ENCODE measurements at places on chromosomes 1 and 21.

DNA sequence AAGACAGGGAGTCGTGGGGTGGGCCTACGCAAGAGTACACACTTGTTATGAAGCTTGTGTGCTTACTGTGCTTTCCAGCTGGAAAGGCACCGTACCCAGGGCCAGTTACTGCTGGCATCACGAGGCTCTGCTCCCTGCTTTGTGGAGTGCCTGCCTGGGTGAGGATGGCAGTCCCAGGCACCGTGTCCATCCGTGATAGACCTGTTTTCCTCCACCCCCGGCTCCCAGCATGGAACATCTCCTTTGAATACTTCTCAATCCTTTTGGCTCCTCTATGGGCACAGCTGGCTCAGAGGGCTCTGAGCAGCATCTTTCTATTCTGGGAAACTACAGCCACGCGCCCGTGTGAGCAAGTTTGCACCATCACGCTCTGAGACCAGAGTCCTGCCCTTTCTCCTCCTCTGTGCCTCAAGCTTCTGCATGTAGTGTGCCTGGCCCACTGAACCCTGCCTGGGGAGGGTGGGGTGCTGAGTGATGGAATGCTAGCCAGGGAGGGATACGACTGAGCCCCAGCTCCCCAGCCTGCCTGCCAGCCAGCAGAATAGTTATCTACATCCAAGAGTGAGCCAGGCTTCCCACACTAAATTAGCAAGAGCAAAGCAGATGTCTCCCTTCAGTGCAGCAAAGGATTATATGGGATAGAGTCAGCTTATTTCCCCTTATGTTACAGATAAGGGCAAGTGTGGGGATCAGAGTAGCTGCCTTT lies 7.1 kb upstream of the TNR start:
- no peak overlapping the region for H3K4me3 ChIP-seq
- no peak overlapping the region for H3K27ac ChIP-seq
- H3K36me3 ChIP-seq = no peaks in the 10 kb centered on the region
- no peak for DNase-seq

GRCh38 chr1:24643363-24644099 lies 429 bp downstream of the SRRM1 start:
- no peaks in the 10 kb centered on the region for H3K27me3 ChIP-seq
- H3K4me3 ChIP-seq = peak overlapping the region; percentile 94
- peak; percentile 29 for DNase-seq

- no peak overlapping the region for H3K27ac ChIP-seq
- no peaks in the 10 kb centered on the region for H3K27me3 ChIP-seq
- no peaks in the 10 kb centered on the region for H3K4me1 ChIP-seq
- DNase-seq = no peak
Measured at GRCh38 chr1:61357539-61357938, 275.2 kb downstream of the NFIA start.

DNA sequence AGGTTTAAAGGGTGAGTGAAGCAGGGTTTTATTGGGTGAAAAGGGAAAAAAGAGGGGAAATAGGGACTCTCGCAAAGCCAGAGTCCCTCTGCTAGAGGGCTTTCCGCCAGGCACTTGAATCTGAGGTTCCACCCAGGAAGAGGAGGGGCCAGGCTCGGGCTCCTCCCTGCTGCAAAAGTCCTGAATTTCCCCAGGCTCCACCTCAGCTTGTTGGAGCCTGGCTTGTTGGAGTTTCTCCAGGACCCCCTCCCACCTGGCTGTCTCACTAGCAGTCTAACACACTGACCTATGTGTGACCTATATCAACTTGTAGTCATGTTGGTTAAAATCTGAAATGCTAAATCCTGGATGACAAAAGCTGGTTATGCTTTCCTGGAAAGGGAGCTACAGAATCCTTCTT lies 25.5 kb downstream of the GBP2 start:
- DNase-seq = no peak
- no peaks in the 10 kb centered on the region for H3K36me3 ChIP-seq
- H3K27me3 ChIP-seq = no peaks in the 10 kb centered on the region
- no peak overlapping the region for H3K27ac ChIP-seq
- no peaks in the 10 kb centered on the region for H3K4me1 ChIP-seq

DNA sequence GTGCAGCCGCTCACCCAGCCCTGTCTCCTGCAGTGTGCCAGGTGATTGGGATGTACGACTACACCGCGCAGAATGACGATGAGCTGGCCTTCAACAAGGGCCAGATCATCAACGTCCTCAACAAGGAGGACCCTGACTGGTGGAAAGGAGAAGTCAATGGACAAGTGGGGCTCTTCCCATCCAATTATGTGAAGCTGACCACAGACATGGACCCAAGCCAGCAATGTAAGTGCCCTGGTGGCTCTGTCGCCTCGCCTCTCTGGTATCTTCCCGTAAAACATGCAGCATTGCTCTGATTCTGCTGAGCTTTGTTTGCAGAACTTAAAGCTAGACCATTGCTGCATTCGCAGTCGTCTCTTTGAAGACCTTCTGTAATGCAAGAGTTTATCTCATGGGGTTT lies 79.2 kb downstream of the ATP5PO start:
- H3K4me1 ChIP-seq = no peaks in the 10 kb centered on the region
- peaks cover 9% of the 10 kb centered on the region for H3K36me3 ChIP-seq
- no peak overlapping the region for H3K27ac ChIP-seq

GRCh38 chr1:100265562-100265930 lies 470 bp upstream of the RTCA start:
- peaks cover 33% of the 10 kb centered on the region for H3K36me3 ChIP-seq
- H3K27me3 ChIP-seq = no peaks in the 10 kb centered on the region
- peaks cover 34% of the 10 kb centered on the region for H3K4me1 ChIP-seq

- no peaks in the 10 kb centered on the region for H3K27me3 ChIP-seq
- no peak overlapping the region for H3K4me3 ChIP-seq
- no peak overlapping the region for H3K27ac ChIP-seq
- peaks cover 8% of the 10 kb centered on the region for H3K4me1 ChIP-seq
- DNase-seq = no peak
Measured at GRCh38 chr1:205172729-205173366, 38.7 kb downstream of the DSTYK start.

DNA sequence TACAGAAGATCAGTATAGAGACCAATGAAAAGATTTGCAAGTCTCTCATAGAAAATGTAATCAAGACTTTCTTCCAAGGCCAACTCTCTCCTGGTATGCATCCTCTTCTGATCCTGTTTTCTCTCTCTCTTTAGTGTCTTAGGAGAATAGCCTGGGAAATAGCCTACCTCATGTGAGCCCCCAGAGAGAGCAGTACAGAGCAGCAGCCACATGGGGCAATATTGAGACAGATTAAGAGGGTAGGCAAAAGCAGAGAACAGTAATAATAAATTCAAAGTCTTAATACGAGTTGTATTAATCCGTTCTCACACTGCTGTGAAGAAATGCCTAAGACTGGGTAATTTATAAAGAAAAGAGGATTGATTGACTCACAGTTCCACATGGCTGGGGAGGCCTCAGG lies 61.4 kb downstream of the RNASEL start:
- H3K4me3 ChIP-seq = no peak overlapping the region
- no peaks in the 10 kb centered on the region for H3K36me3 ChIP-seq
- H3K4me1 ChIP-seq = no peaks in the 10 kb centered on the region
- H3K27ac ChIP-seq = no peak overlapping the region
- H3K27me3 ChIP-seq = no peaks in the 10 kb centered on the region

GRCh38 chr1:30695439-30695841 lies 27.9 kb downstream of the MATN1 start:
- H3K4me3 ChIP-seq = no peak overlapping the region
- H3K36me3 ChIP-seq = no peaks in the 10 kb centered on the region
- DNase-seq = peak; percentile 63
- no peaks in the 10 kb centered on the region for H3K4me1 ChIP-seq
- no peaks in the 10 kb centered on the region for H3K27me3 ChIP-seq
- H3K27ac ChIP-seq = no peak overlapping the region

- no peak overlapping the region for H3K4me3 ChIP-seq
- no peaks in the 10 kb centered on the region for H3K36me3 ChIP-seq
- H3K27me3 ChIP-seq = peaks cover 25% of the 10 kb centered on the region
Measured at GRCh38 chr1:63350320-63350719, 17.1 kb upstream of the ALG6 start.

DNA sequence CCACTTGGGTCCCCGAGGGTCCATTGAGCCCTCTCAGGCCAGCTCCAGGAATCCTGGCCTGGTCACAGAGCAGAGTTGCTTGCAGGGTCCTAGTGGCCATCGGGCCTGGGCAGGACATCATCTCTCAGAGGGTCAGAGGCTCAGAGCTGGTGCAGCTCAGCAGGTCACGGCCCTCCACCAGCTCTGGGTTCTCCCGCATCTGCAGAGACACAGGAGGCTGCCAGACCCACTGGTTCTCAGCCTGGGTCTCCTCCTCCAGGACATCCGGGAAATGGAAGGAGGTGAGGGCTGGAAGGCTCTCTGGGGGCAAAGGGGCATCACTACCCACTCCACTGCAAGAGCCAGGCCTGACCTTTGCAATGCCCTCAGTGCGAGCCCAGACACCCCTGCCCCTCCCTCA lies 6.5 kb downstream of the TMEM54 start:
- no peak for DNase-seq
- H3K4me1 ChIP-seq = peaks cover 13% of the 10 kb centered on the region
- peaks cover 17% of the 10 kb centered on the region for H3K27me3 ChIP-seq
- H3K4me3 ChIP-seq = no peak overlapping the region

Measured in left lung (tissue), 14 donors.